Activated CD4-positive, alpha-beta T cell treated with anti-CD3 and anti-CD28 coated beads, Interleukin-2, amount 10 ng/mL, durations not matched to agents 24 days and 14 days (primary cell): ENCODE measurements at places on chromosomes 12 and 14.

- H3K36me3 ChIP-seq, result peaks cover 24% of the 10 kb centered on the region
- DNase-seq, result no peak
- H3K27ac ChIP-seq, result peak overlapping the region; percentile 83
- H3K27me3 ChIP-seq, result no peaks in the 10 kb centered on the region
- peak overlapping the region; percentile 10 for H3K4me3 ChIP-seq
These were observed 29.6 kb downstream of the PMCH start for GRCh38 chr12:102167821-102168604.

DNA sequence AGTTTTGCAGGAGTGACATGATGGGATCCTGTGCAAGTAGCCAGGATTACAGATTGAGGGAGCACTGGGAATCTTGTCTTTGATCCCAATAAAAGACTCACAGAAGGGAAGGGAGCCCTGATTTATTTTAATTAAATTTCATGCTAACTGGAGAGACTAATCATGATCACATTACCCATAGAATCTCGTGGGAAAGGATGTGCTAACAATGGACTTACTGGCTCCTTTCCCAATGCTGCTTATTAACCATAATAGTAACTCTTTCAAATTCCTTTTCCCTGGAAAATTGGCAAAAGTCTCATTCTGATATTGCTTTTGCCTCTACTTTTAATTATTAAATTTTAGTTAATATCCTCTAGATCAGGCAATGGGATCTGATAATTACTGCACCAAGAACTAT is 174.8 kb upstream of the AVPR1A start:
- no peak for DNase-seq
- no peaks in the 10 kb centered on the region for H3K36me3 ChIP-seq
- no peaks in the 10 kb centered on the region for H3K27me3 ChIP-seq
- no peak overlapping the region for H3K27ac ChIP-seq

GRCh38 chr12:114780746-114781399 is 96.9 kb upstream of the TBX3 start:
- DNase-seq, result no peak
- no peaks in the 10 kb centered on the region for H3K4me1 ChIP-seq
- no peaks in the 10 kb centered on the region for H3K27me3 ChIP-seq

DNA sequence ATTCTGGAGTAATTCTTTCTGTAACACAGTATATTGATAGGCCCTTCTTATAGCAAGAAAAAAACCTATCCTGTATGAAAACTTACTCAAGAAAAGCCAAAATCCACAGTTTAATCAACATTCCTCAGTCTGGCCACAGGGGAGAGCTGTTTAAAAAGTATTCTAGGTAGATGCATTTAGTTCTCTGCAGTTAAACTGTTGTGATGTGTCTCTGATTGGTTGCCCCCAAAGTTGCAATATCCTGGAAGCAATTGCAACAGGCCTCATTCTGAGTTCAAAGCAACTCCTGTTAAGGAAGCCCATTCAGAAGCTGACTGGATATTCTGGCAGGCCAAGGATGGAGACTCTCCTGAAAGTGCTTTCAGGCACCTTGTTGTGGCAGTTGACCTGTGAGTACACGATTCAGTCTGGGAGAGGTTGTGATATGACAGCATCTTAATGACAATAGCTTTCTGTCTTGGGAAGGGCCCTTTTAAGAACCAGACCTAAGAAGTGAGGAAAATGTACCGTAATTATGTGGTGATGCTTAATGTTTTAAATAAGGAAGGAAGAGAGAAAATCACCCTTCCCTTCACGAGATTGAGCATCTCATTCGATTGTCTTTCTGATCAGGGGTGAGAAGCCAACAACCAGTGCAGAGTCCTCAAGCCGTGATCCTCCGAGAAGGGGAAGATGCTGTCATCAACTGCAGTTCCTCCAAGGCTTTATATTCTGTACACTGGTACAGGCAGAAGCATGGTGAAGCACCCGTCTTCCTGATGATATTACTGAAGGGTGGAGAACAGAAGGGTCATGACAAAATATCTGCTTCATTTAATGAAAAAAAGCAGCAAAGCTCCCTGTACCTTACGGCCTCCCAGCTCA is 420.7 kb downstream of the DAD1 start:
- peaks cover 1% of the 10 kb centered on the region for H3K4me1 ChIP-seq
- H3K4me3 ChIP-seq, result peak overlapping the region; percentile 81
- peak; percentile 60 for DNase-seq
- H3K27me3 ChIP-seq, result no peaks in the 10 kb centered on the region

DNA sequence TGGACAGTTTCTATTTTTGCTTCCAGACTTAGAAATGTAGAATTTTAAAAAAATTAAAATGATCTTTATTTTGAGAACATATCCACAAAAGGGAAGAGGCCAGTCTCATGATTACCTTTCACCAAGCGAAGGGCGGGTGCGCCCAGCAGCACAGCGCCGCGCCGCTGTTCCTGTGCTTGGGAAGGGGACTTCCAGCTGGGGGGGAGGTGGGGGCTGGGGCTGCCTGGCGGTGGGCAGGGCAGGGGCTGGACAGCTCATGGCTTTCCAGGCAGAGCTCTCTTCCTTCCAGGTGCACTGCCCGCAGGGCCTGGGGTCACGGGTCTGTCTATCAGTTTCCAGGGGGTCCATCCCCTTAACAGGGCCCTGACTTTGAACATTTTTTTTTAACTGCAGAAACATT is 199.9 kb downstream of the TTC7B start:
- DNase-seq, result no peak
- H3K27ac ChIP-seq, result no peak overlapping the region
- no peaks in the 10 kb centered on the region for H3K4me1 ChIP-seq
- H3K4me3 ChIP-seq, result no peak overlapping the region
- no peaks in the 10 kb centered on the region for H3K27me3 ChIP-seq
